DMS79 treated with DMSO at 0.1 percent for 48 hours (cell line): ENCODE measurements at places on chromosomes 7 and 10.
A peak's percentile ranks its signal among the peaks of the same experiment; 100 is the strongest.

DNA sequence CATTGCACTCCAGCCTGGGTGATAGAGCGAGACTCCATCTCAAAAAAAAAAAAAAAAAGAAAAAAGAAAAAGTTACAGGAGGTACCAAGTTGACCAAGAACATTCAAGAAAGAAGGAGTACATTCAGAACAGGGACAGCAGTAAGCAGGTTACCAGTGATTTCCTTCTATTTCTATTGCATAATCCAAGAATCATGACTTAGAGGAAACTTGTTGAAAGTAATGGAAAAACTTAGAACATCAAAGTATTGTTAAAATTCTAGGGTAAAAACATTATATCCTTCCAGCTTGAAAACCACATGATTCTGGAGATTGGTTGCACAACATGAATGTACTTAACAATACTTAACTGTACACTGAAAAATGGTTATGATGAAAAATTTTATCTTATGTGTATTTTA lies 25.2 kb downstream of the RAPGEF5 start:
- DNase-seq = no peak

DNA sequence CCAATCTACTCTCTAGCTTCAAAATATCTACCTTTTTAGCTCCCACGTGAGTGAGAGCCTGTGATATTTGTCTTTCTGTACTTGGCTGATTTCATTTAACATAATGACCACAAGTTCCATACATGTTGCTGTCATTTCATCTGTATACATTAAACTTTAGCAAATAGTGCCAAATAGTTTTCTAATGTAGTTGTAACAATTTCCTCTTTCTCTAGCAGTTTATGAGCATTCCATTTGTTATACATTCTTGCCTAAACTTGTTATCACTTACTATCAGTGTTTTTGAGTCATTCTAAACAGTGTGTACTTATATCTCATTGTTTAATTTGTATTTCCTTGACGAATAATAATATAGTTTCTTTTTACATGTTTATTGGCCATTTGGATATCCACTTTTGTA lies 77.2 kb downstream of the NEUROD6 start:
- no peak for DNase-seq

GRCh38 chr7:128076796-128077271 lies 45.6 kb upstream of the LRRC4 start:
- peak; percentile 78 for DNase-seq

- no peak for DNase-seq
These were observed 44.7 kb upstream of the GPR26 start for GRCh38 chr10:123621492-123621891.

- no peak for DNase-seq
These were observed 105.5 kb downstream of the TRIM24 start for GRCh38 chr7:138565451-138566114.

GRCh38 chr10:124340033-124340760 lies 78.5 kb downstream of the OAT start:
- no peak for DNase-seq

DNA sequence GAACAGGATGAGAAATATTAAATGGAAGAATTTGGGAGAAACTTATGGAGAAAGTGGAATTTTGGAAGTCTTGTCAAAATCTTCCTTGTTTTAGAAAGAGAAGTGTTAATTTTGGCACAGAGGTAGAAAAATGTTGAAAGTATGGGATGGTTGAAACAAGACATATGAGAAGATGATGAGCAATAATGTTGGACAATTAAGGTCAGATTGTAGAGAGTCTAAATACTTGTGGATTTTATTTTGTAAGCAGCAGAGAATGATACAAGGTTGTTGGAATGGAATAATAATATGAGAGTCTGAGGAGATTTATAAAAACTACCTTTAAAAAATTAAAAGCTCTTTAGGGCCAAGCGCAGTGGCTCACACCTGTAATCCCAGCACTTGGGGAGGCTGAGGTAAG lies 34.6 kb downstream of the PHTF2 start:
- no peak for DNase-seq

DNA sequence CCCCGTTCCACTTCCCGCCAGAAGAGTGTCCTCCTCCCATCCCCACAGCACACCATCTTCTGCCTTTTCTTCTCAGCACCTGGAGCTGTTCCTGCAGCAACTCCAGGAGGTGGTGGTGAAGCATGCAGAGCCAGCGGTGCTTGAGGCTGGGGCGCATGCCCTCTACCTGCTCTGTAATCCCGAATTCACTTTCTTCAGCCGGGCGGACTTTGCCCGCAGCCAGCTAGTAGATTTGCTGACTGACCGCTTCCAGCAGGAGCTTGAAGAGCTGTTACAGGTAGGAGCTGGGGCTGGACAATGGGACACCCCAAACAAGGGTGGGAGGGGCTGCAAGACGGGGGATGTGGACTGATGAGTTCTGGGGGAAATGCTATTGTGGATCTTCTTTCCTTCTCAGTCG lies 19.1 kb upstream of the PVRIG start:
- DNase-seq = no peak

DNA sequence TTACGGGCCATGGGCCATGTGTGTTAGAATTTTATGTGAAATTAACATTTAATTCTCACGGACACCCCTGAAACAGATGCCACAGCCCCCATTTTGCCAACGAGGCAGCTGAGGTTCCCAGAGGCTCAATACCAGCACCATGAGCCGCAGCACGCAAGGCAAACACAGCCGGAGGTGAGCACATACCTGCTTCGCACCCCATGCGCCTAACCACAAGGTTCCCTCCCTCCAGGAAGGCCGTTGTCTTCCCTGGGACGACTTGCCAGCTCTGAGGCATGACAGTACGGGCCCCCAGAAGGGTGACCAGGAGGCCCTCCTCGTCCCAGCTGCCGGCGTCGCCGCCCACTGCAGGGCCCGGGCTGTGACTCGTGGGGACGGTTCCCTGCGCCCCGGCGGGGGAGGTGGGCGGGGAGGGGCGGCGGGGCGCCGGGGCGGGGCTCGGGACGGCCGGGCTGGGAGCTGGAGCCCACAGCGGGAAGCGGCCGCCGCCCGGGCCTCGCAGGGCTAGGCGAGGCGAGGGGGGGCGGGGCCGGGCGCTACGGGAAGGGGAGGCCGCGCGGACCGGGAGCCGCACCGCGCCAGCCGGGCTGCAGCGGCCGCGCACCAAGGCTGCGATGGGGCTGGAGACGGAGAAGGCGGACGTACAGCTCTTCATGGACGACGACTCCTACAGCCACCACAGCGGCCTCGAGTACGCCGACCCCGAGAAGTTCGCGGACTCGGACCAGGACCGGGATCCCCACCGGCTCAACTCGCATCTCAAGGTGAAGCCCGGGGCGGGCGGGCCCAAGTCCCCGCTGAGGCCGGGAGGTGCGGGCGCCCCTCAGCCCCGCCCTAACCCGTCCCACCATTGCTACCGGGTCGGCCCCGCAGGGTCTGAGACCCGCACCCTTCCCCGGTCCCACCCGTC lies at the start of gene CAV2:
CAV2 (plus strand) TSS at position 571 of the 910 bp plus-strand sequence; CDS start at position 615, 44 bp downstream.
- DNase-seq = peak; percentile 14

GRCh38 chr7:81003326-81003725 lies 84.5 kb upstream of the SEMA3C start:
- no peak for DNase-seq

DNA sequence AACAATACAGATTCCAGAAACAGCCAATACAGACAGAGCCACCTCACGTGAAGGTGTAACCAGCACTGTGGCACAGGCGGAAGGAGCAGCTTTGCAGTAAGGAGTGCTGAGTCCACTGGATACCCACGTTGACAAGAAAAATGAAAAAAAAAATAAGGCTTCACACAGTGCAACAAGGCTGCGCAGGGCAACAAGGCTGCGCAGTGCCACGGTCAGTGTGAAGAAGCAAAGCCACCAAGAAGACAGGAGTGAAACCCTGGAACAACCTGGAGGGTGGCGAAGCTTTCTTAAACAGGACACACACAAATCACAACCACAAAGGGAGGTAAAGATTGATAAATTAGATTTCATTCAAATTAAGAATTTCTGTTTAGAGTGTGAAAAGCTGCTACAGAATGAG lies 204.0 kb downstream of the MAD1L1 start:
- DNase-seq = no peak
